ENCODE measurements at places on chromosomes 3 and 15. TPM values are rescaled to one million over a fixed set of nuclear protein-coding genes. Genes with fewer than 3 reads are reported as not detected.

IL16 gene
- 111 TPM for total RNA-seq

RGMA gene
- 0.54 TPM for total RNA-seq

DNA sequence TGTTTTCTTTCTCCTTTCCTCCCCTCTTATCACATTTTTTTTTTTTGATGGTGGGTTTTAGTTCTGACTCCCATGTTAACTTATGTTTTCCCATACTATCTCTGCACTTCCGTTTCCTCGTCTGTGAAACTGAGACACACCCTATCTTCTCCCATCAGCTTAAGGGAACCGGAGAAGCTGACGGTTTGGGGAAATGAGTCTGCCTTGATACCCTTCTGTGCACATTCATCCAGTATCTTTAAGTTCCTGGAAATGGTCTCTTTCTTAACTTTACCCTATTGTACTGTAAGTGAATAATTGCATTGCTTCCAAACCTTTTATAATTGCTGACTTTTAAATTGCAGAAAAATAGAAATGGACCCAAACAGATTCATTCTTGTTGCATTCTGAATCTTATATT is 26.2 kb upstream of the CFAP161 start:
- H3K36me3 ChIP-seq, result no peaks in the 10 kb centered on the region
- no peak for DNase-seq
- H3K27me3 ChIP-seq, result peaks cover 34% of the 10 kb centered on the region
- no peak overlapping the region for H3K27ac ChIP-seq
- H3K4me3 ChIP-seq, result no peak overlapping the region

GRCh38 chr3:29347412-29347811 is 66.5 kb downstream of the RBMS3 start:
- H3K4me3 ChIP-seq, result no peak overlapping the region
- no peaks in the 10 kb centered on the region for H3K4me1 ChIP-seq
- H3K27me3 ChIP-seq, result peaks cover 5% of the 10 kb centered on the region
- no peak overlapping the region for H3K27ac ChIP-seq
- H3K36me3 ChIP-seq, result no peaks in the 10 kb centered on the region

GRCh38 chr15:46636206-46636605 is 1001.4 kb downstream of the SQOR start:
- H3K27me3 ChIP-seq, result no peaks in the 10 kb centered on the region
- H3K27ac ChIP-seq, result no peak overlapping the region
- H3K4me1 ChIP-seq, result no peaks in the 10 kb centered on the region
- DNase-seq, result no peak

- H3K27me3 ChIP-seq, result no peaks in the 10 kb centered on the region
- no peak for DNase-seq
- H3K27ac ChIP-seq, result no peak overlapping the region
- no peaks in the 10 kb centered on the region for H3K36me3 ChIP-seq
These were observed 350.3 kb downstream of the TUSC7 start for GRCh38 chr3:117059956-117060270.

All from activated T-helper 1 cell treated with anti-CD3 and anti-CD28 coated beads, Interleukin-12 subunit alpha, Interleukin-12 subunit beta, Interleukin-2, Interleukin-4 antibody, amounts not matched to agents 30 ng/mL and 10 ng/mL and 1 ng/mL, durations not matched to agents 14 hours and 24 hours and 36 hours (primary cell).